ENCODE measurements at places on chromosomes 12 and 14. TPM values are rescaled to one million over a fixed set of nuclear protein-coding genes. Genes with fewer than 3 reads are reported as not detected.

Gene PLEK2
- total RNA-seq, result 11.1 TPM

Gene TSPAN8
- 0.22 TPM for total RNA-seq

Gene CAPRIN2
- 71.4 TPM for total RNA-seq

Gene CHPT1
- 31.4 TPM for total RNA-seq

Gene NGB
- not detected for total RNA-seq

Gene CKB
- total RNA-seq, result 1.9 TPM

Gene ART4
- total RNA-seq, result 28.2 TPM

Gene FGF23
- not detected for total RNA-seq

Gene ACIN1
- total RNA-seq, result 134 TPM

Gene FAM186B
- total RNA-seq, result 0.43 TPM

Gene CIROP
- total RNA-seq, result not detected

All from thoracic aorta endothelial cell (primary cell).